ENCODE measurements at places on chromosomes 2 and 18.

DNA sequence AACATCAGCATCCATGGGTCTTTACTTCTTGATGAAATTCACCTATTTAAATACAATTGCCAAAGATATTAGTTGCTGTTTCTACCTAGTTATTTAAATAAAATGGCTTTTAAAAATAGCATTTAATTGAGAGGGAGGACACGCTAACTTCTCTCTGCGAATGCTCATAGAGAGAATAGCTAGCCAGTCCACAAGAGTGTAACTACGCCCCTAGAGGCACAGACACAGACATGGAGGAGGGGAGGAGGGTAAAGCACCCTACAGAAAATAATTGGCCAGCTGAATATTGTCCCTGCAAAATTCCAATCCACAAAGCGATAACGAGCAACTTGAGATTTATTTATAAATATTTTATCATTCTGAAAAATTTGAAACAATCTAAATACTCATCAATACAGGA is 97.0 kb upstream of the PAPOLG start:
- no peak for DNase-seq

DNA sequence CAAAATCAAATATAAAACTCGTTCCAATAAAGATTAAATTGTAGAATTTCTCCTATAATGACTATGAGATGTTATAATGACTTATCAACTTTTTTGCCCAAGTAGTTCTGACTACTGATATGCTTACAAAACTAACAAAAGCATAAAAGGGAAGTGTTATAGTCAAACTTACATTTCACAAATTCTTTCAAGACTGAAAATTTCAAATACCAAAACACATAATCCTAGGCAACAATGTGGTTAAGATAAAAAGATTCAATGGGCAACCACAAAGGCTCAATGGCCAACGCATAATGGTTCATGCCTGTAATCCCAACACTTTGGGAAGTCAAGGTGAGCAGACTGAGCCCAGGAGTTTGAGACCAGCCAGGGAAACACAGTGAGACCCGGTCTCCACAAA is 135.7 kb downstream of the USP34 start:
- no peak for DNase-seq

DNA sequence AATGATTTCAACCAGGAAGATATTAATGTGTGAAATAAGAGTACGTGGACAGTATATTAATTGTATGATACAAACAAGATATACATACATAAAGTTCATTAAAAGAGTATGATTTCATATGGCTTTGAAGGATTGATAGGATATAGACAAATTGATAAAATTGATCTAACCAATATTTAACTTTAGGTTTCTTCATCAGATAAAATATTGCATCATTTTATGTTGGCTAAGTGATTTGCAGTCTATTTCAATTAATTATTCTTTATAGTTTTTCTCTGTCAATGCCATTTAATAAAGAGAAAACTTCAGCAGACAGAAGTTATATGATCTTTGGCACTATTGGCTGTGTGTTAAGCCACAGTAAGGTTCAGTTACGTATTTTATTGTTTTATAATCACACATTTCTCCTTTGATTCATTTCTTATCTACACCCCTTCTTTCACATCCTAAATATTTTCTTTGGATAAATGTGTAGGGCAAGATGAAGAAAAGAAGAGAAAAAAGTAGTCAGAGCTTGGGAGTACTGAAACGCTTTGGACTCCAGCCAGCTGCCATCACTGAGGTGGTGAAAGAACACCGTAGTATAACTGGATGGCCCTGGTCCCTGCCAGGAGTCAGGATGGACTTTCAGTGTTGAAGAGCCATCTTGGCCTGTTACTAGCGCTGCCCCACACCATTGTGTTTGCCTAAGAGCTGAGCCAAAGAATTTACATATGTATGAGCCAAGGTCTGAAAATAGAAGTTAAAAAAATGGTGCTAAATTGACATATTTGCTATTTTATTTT is 9.8 kb upstream of the CPS1 start:
- no peak for DNase-seq

- DNase-seq, result no peak
These were observed 843.4 kb downstream of the TMEM182 start for GRCh38 chr2:103605071-103605780.

DNA sequence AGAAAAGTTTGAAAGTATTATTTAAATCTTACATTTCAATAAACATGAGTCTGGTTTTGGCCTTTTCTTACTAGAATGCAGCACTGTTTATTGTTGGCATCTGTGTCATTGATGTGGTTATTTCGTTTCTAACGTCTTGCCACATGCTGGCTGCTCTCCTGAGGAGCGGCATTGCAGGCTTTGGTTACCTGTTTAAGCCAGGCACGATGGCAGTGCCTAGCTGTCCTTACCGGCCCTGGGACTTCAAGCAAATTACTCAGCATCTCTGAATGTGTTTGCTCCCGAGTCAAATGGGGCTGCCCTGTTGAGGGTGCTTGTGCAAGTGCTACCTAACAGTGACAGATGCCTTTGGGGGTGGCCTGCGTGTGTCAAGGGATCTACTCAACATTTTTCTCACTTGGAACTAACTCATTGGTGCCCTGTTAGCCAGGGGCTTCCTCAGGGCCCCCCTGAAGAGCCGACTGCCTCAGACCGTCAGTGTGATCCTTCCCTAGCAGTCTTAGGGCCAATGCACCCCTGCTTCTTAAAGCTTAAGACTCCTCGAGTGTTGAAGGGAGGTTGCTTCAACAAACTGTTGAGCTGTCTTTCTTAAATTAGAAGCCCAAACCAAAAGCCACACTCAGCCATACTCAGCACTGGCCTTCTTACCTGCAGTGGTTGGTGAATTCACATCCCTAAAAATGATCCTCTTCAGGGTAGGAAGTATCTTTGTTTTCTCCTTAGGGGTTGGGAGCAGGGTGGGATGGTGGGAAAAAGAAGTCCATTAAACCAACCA is 151.5 kb downstream of the NCK2 start:
- peak; percentile 95 for DNase-seq

DNA sequence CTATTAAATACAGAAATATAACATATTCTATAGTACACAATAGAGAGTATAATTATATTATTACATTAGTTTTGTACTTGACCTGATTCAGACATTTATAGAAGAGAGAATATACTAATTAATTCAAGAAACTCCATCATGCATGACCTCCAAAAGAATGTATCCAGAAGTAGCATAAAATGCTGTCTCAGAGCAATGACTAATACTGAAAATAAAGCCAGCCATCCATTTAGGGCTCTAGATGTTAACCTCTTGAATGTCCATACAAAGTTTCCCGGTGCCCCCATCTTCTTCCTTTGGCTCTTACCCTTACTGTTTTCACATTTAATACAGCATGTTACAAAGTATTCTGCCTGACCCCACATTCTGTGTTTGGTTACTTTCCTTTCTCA is 102.0 kb downstream of the ARHGAP15 start:
- DNase-seq, result no peak

- DNase-seq, result no peak
These were observed 74.9 kb downstream of the LTBP1 start for GRCh38 chr2:33021542-33022227.

GRCh38 chr2:203918264-203918663 is 18.3 kb upstream of the ICOS start:
- no peak for DNase-seq

- no peak for DNase-seq
These were observed 944.8 kb upstream of the CNTNAP5 start for GRCh38 chr2:123080331-123080730.

DNA sequence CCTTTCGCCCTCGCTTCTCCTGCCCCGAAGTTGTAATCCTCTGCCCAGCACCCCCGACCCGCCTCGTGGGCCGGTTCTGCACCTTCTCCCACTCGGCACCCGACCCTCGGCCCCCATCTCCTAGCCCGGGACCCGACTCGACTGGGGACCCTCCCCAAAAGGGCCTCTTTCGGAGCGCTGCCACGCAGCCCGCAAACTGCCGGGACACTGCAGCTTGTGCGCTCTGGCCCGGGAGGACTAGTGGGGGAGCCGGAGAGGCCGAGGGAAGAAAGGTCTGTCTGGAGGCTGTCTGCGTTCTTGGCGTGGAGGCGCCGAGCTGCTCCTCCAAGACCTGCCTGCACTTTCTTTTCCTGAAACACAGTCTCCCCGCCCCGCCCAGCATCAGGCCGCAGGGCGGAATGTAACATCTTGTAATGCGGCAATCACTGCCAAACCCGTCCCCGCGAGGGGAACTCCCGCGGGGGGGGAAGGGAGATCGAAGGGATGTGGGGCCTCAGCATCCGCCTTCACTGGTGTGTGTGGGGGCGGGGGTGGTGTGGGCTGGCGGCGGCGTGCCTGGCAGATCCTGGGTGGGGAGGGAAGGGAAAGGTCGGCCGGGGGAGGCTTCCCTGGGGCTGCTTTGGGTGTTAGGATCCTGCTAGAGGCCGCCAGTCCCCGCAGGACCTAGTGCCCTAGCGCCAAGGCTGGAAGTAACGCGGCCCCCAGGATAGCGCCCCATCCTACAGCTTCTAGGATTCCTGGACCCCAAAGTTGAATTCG is 7.4 kb downstream of the DLX2 start:
- DNase-seq, result peak; percentile 62

DNA sequence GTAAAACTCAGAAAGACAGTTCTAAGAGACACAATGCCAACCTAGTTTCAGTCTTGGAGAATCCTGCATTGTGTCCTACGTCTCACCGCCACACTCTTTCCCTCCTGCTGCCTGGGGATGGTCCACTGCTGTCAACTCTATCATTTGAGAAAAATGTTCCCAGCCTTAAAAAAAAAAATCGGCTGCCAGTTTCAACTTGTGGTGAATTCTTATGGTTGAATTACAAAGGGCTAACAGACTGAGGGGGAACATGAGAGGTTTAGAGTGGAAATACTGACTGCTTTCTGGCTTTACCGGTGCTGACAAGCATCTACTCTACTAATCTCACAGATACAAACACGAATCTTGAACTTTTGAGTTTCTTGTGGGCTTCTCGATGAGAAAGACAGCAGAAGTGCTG is 74.0 kb downstream of the NAB1 start:
- peak; percentile 33 for DNase-seq

DNA sequence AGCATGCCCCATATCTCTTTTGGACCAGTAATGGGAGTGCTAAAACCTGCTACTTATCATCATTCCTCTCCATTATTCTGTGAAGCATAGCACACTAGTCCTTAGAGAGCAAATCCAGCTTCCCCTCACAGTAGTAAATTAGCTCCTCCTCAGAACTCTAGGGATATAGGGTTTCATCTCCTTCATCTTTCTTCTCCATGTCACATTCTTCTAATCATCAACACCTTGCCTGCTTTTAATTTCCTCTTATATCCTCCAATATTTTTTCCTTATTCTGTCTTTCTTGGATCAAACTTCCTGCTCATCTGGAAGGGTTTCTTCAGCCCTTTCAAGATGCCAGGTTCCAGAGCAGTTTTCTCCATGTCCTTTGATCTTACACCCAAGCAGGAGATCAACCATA is 321.4 kb upstream of the ACVR2A start:
- DNase-seq, result no peak

DNA sequence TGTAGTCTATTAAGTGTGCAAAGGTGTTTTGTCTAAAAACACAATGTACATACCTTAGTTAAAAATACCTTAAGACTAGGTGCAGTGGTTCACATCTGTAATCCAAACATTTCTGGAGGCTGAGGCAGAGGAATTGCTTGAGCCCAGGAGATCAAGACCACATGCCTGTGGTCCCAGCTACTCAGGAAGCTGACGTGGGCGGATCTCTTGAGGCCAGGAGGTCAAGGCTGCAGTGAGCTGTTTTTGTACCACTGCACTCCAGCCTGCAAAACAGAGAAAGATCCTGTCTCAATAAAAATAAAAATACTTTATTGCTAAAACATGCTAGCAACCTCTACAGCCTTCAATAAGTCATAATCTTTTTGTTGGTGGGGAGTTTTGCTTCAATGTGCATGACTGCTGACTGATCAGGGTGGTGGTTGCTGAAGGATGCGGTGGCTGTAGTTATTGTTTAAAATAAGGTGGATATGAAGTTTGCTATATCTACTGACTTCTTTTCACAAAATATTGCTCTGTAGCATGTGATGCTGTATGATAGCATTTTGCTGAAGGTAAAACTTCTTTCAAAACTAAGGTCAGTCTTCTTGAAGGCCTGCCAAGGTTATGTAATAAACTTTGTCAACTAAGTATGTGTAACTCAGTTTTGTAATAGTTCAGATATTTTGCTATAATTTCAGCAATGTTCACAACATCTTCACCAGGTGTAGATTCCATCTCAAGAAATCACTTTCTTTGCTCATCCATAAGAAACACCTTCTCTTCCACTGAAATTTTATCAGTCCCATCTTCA is 1238.0 kb upstream of the NRXN1 start:
- DNase-seq, result no peak

- no peak for DNase-seq
These were observed 952.4 kb downstream of the EPHA4 start for GRCh38 chr2:220619525-220620220.

DNA sequence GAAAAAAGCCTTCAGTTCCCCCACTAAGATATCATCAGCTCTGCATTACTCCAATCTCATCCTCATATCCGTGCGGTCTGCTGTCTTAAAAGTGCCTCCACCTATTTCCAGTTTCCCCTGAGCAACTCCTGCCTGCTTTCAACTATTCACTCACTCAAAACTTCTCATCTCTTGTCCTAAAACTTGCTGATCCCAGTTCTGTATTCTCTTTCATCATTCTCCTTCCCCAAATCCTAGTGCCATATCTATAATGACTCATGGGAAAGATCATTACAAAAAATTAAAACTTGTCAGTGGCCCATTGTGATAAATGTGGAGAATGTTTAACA is 20.0 kb downstream of the ACVR1 start:
- DNase-seq, result no peak

DNA sequence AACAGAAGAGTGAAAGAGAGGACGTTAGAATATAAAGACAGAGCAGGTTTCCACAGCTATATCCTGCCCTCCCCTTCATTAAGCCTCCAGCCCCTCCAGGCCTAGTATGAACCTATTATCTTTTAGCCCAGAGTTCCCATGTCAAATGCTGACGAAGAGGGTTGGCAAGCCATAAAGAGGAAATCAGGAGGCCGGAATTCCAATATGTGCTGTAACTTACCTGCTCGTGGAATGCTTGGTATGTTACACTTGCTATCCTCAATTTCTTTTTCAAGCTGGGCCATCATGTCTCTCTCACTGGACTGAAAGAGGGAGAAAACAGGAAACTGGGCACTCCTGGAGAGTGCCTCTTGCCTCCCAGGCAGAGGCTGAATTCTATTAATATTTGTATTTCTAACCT is 264.1 kb downstream of the TRIB2 start:
- no peak for DNase-seq

- no peak for DNase-seq
These were observed 238.5 kb downstream of the MTX2 start for GRCh38 chr2:176507786-176508185.

DNA sequence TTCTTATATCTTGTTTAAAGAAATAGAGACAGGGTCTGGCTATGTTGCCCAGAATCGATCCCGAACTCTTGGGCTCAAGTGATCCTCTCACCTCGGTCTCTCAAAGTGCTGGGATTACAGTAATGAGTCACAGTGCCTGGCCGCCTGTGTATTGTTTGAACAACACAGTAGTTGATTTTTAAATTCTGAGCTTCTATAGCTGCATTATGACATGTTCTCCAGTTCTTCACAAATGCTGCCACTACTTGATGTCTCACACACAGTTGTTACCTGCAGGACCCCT is 7.7 kb upstream of the RHOB start:
- no peak for DNase-seq

Data from Jurkat, Clone E6-1 (cell line).